ENCODE measurements at places on chromosomes 2 and 18.

DNA sequence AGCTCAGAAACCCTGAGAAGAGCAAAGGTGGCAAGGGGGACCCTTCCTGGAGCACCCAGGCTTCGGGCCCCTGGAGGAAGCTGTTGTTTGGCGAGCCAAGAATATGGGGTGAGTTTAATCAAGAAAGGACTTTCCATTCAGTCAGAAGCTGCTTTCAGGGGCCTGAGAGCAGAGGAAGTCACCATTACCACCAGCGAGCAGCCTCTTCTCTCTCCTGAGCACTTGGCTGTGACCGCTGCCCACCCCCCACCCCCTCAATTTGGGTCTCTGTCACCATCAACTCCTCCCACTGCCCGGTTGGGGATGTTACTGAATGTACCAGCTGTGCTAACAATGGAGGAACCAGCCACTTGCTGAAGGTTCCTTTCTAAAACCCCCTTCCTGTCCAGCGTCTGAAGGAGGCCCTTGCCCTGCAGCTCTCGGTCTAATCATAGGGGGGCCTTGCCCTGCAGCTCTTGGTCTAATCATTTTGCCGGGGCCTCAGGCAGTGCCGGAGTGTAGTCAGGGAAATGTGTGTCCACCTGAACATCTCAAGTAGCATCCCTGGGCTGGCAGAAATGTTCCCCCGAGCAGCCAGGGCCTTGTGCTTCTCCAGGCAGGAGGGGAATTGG lies 943 bp downstream of the INPP5D start:
- no peak for DNase-seq

DNA sequence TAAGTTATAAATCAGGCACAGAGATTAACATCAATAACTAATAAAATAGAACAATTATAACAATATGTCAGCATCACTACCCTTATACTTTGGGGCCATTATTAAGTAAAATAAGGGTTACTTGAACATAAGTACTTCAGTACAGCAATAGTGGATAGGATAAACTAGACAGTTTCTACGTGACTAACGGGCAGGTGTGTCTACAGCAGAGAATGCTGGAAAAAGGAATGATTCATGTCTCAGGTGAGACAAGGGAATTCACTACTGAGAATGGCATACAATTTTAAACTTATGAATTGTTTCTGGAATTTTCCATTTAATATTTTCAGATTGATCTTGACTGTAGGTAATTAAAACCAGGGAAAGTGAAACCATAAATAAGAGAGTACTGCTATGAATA lies 5.5 kb downstream of the WDR75 start:
- DNase-seq = no peak

DNA sequence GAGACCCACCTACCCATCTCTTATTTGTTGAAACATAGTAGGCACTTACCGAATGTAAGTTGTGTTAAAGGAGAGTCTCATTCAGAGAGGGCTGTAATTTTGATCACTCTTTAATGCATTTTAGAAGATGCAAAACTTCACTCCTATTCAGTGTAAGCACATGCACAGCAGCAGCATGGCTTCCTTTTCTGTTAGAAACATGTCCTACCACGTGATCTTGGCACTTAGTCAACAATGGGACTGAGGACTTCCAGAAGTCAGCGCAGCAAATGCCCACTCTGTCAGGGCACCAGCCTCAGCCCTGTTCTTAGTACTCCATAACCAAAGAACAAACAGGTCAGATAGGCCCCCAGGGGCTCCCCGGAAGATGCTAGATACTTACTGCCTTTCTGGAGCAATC lies 456.5 kb downstream of the METTL4 start:
- DNase-seq = no peak

GRCh38 chr2:229612384-229612971 lies 101.9 kb downstream of the DNER start:
- DNase-seq = no peak

- DNase-seq = no peak
These were observed 48.0 kb upstream of the MYCN start for GRCh38 chr2:15892151-15892880.

DNA sequence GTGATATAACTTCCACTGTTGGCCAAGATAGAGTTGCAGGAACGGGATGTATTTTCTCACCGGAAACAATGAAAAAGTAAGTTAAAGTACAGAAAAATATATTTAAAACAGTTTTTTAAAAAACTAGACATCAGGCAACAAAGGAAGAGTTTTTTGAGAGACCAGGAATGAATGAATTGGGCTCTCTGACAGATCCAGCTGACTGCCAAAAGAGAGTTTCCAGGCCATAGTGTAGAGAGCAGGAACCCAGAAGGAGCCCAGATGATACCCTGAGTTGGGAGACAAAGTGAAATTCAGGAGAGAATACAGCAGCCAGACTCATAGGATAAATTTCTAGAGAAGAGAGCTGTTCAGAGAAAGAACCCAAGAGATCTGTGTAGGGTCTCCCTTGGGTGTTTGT lies 362.6 kb upstream of the SMIM21 start:
- no peak for DNase-seq

DNA sequence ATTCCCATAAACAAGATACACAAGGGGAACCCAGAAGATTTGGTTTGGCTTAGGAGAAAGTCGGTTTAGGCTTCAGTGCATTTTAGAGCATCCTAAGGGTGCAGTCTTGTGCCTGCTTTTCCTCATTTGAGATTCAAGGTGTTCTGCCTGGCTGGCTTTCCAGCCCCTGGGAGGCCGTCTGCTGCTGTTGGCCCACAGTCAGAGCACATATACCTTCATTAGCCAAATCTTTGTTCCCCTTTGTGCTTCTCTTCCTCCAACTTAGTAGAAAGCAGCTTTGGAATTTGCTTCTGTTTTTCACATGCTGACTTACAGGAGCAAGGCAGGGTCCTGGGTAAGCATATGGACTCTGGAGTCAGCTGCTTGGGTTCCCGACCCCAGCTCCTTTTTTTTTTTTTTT lies 477.1 kb upstream of the TCF4 start:
- no peak for DNase-seq

GRCh38 chr2:216763396-216763795 lies 68.0 kb upstream of the IGFBP5 start:
- DNase-seq = no peak

- DNase-seq = no peak
These were observed 97.4 kb downstream of the TNS1 start for GRCh38 chr2:217905395-217905794.

DNA sequence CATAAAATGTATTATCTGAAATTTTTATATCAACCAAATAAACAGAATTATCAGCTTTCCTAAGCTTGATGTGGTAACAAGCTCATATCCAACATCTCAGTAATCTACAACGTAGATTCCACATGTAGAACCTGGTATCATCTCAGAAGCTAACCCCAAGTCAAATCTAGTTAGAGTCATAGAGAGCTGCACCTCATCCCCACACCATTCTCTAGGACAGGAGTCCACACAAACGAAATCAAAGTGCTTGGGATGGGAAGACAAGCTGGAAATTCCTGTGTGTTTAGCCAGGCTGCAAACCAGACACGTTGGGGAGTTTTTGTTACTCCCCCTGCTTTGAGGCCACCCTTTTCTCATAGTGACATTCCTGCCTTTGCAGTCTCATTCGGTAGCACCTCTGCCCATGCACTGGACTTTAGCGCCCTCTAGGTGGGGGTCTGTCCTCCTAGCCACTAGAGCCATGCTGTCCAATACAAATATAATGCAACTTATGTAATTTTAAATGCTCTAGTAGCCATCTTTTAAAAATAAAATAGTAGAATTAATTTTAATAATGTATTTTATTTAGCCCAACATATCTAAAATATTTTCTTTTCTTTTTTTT lies 28.1 kb upstream of the SATB2 start:
- DNase-seq = no peak

GRCh38 chr2:100812573-100812972 lies 7.4 kb upstream of the NPAS2 start:
- DNase-seq = no peak
